ENCODE measurements at places on chromosomes 13 and 19.

GRCh38 chr19:19361075-19361594, 40.5 kb downstream of the MAU2 start:
- DNase-seq: peak; percentile 91

- no peak for DNase-seq
Observed at GRCh38 chr13:24458736-24459135, 53.8 kb downstream of the PARP4 start.

DNA sequence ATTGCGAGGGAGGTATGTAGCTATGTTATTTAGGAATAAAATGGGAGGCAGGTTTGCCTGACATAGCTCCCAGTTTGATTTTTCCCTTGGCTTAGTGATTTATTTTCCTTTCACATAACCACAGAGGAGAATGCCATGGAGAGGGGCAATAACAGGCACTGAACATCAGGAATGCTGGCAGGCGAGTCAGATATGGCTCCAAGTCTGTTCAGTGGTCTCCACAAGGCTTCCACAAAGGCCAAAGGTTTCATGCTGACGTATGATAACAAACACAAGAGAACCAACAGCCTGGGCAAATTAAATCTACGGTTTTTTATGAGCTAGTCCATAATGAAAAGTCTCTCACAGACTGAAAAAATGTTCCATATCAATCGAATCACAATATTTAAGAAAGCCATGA, 66.7 kb downstream of the SUCLA2 start:
- no peak for DNase-seq

DNA sequence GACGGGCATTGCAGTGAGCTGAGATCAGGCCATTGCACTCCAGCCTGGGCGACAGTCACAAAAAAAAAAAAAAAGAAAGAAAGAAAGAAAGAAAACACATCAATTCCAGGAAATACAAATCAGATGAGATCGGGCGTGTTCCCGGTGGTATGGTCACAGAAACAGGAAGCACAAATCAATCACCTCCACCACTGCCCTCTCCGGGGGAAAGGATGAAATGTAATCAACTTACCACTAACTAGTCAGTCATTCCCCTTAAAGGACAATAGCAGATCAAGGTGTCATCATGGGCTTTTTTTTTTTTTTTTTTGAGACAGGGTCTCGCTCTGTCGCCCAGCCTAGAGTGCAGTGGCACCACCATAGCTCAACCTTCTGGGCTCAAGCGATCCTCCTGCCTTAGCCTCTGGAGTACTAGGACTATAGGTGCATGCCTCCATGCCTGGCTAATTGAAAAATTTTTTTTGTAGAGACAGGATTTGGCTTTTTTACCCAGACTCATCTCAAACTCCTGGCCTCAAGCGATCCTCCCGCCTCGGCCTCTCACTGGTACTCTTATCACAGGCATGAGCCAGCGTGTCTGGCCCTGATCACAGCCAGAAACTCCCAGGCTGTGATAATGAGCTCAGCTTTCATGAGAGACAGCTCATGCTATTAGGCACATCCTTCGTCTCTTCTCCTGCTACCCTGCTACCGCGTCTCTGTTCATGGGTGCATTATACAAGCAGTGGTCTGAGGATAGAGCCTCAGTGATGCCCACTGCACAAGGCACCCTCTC, 6.8 kb upstream of the DPRX start:
- DNase-seq: no peak

DNA sequence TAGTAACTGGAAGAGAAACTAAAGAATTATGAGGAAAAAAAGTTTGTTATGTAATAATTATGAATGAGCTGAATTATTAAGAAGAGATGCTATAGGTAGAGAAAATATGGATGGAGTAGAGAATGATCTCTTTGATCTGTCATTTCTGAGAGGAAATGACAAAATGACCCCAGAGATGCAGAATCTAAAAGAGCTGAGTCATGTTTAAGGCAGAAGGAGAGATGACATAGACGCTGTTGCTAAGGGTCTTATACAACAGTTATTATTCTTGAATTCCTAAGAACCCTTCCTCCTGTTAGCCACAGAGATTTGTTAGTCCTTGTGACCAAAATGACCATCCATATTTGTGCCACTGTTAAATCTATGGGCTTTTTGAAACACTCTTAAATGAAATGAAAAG, 58.3 kb upstream of the FREM2 start:
- no peak for DNase-seq

DNA sequence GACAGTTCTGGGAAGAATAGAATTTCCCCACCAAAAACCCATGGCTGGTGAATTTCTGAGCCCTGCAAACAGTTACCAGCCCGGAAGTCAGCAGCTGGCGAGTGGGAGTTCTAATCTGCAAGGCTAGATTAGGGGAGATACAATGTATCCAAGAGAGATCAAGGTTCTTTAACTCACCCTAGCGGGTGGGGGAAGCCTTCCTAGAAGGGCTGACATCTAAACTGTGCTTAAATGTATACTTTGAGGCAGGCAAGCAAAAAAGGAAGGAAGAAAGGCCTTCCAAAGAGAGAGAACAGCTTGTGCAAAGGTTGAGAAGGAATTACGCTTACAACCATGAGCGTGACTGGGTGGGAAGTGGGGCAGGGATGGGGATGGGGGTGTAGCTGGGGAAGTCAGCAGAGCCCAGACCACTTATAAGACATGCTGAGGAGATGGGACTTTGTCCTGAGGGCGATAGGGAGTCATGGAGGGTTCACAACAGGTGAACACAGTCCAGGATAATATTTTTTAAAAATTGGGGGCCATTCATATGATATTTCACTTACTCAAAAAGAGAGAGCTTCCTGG, 20.8 kb upstream of the ZNRF4 start:
- no peak for DNase-seq

DNA sequence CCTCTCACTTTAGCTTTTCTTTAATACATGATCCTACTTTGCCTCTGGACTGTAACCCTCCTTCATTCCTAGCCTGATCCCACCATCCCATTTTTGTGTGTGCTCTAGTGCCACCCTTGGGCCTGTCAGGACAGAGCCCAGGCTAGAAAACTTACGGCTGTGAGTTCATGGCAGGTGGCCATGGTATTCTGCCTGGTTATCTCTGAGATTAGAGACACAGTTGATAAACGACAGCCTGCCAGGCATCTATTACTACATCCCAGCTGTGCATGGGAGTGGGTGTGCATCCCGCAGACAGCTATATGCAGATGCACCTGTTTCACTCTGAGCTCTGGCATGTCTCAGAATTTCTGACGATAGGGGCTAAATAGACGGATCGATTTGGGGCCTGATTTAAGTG, 110.9 kb downstream of the HS6ST3 start:
- DNase-seq: peak; percentile 92

GRCh38 chr19:3193256-3194105, 7.8 kb downstream of the NCLN start:
- no peak for DNase-seq

DNA sequence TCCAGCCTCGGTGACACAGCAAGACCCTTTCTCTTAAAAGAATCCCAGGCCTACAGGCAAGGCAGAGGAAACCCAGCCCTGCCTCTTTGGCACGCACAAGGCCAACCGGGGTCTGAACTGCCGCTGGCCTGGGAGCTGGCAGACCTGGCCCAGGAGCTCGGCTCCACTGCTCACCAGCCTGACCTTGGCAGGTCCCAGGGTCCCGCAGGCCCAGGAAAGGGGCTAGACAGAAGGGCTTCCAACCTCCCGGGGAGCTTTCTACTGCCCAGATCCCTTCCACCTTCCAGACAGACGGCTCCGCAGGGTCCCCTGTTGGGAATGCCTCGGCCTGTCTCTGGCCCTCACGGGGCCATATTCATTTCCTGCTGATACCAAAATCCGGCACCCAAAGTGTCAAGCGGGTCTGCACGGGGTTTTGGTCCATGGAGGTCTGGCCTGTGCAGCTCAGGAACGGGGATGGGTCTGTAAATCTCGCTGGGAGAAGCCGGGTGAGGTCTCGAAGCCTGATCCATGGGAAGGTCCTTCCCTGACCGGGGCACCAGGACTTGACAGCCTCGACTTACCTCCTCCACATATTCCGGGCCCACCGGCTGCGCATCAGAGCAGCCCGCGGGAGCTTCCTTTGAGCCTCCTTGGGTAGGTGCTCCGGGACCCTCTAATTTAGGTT, 36.6 kb upstream of the MATK start:
- no peak for DNase-seq

- no peak for DNase-seq
Observed at GRCh38 chr19:35021016-35021415, 9.3 kb upstream of the SCN1B start.

DNA sequence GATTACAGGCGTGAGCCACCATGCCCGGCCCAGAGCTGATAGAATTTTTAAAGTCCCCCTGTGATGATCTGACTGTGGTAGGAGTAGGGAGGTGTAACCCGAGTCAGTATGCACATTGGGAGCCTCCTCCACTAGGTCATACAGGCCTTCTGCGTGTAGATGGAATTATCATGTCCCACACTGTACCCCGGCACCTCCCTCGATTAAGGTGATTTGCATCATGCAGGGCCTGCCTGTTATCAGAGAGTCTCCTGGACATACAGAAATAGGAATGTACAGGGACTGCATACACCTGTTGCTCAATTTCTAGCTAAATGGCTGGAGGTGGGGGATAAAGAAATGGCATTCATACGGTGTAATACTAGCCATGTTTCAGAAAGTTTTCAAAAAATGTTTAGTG, 922 bp upstream of the ERVK3-1 start:
- no peak for DNase-seq

DNA sequence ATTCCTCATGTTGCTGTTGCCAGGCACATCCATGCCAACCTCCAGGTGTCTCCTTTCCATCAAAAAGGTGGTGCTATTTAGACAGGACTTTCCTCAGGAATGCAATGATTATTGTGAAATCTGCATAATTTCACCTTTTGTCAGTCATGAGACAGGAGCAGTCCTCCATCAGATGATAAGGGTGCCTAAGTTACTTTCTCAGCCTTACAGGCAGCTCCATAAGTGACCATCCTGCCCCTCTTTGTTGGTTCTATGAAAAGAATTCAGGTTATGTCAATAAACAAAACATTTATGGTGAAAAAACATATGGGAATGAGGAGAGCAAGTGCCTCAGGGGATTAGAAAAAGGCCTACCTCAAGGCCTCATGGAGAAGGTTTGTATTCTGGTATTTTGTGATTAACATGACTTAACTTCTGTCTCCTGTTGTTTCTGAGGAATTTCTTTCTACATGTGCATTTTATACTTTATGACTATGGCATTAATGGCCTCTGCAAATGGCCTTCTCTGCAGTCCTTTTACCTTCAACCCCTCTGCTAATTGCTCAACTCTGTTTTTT, 110.3 kb upstream of the DIAPH3 start:
- DNase-seq: no peak

GRCh38 chr13:79423801-79424642, 18.0 kb upstream of the RBM26 start:
- DNase-seq: peak; percentile 49

DNA sequence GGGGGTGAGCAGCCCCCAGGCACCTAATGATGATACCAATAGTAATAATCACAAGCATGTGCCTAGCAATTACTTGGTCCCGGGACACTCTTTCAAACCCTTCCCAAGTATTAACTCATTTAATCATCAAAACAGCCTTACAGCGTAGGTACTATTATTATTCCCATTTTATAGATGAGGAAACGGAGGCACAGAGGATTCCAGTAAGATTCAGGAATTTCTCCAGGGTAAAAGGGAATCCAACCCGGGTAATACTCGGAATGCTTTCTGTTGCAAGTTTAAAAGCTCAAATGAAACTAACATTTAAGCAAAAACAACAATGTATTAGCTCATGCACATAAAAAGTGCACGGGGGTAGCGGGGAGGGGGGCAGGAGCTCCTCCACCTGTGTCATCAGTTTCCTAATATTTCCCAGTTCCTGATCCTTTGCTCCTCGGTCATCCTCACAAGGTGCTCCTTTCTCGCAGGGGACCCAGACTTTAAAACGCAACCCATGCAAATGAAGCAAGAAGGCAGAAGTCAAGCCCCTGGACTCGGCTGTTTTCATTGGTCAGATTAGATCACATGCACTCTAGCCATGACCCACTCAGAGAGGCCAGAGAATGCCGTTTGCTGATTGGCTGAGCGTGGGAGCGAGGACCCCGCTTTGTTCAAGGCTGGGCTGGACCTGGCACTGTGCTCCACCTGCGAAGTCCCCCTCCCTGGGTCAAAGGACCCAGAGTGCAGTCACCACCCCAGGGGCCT, 38.3 kb upstream of the C19orf12 start:
- DNase-seq: peak; percentile 18

DNA sequence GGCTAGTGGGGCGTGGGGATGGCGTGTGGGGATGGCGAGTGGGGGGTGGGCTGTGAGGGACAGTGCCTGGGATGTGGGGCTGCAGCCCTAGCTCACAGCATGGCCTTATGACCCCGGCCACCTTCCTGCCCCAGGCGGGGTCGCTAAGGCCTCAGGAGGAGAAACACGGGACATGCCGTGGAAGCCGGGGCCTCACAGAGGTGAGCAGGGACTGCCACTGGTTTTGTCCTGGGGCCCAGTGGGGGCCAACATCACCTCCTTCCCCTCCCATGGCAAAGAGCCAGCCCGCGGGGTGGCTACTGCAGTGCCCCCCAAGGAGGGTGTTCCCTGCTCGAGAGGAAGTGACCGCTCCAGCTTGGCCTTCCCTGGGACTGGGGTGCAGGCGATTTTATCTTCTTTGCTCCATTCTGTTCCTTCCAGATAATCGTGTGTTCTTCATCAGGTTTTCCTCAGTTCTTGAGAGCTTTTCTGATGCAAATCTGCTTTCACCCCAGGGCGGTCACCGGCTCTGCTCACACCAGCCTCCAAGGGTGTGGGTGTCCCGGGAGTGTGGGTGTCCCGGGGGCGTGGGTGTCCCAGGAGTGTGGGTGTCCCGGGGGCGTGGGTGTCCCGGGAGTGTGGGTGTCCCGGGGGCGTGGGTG, 1.2 kb downstream of the F7 start:
- DNase-seq: no peak

GRCh38 chr13:107765724-107766401, 449.5 kb downstream of the LIG4 start:
- DNase-seq: peak; percentile 82

GRCh38 chr19:42594617-42595489, at the start of gene CEACAM8:
CEACAM8 (minus strand) TSS chr19:42594924; CDS start chr19:42594828, 96 bp downstream.
- no peak for DNase-seq

GRCh38 chr13:49086722-49087121, 111.0 kb downstream of the FNDC3A start:
- no peak for DNase-seq

- no peak for DNase-seq
Observed at GRCh38 chr13:42786715-42787114, 5.3 kb downstream of the FAM216B start.

GRCh38 chr13:80577926-80578670, 237.2 kb upstream of the SPRY2 start:
- DNase-seq: peak; percentile 4

GRCh38 chr19:33231511-33231910, 5.9 kb upstream of the SLC7A10 start:
- DNase-seq: no peak

DNA sequence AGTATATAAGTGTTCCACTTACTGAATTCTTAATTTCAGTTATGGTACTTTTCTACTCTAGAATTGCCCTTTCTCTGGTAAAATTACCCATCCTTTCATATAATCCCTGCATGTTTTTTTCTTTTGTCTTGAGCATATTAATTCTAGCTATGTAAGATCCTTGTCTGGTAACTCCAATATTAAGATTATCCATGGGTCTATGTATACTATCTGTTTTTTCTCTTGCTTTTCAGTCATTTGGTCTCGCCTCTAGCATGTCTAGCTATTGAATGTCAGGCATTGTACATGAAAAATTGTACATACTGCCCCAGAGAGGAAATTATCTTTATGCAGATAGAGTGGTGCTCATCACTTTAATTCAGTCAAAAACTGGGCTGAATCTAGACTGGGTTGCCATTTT, 50.4 kb upstream of the CALM3 start:
- no peak for DNase-seq

- DNase-seq: peak; percentile 91
Observed at GRCh38 chr19:58466760-58467589, at the start of gene ZNF324. ZNF324 (plus strand) TSS chr19:58467080; CDS start chr19:58469186, 2,106 bp downstream.
